ENCODE measurements at places on chromosomes 12 and 14. TPM values are rescaled to one million over a fixed set of nuclear protein-coding genes. Genes with fewer than 3 reads are reported as not detected.

Gene SLC10A1
- total RNA-seq = 0.23 TPM

Gene GALNT6
- 9.9 TPM for total RNA-seq

Gene SRRM4
- total RNA-seq = not detected

Gene FGD4
- total RNA-seq = 26.3 TPM

Gene TMPRSS12
- not detected for total RNA-seq

Gene A2ML1
- 5.9 TPM for total RNA-seq

GRCh38 chr12:113066813-113067400 lies 10.4 kb downstream of the DTX1 start:
- DNase-seq = no peak

- DNase-seq = no peak
Observed at GRCh38 chr14:102375119-102375518, 12.4 kb downstream of the TECPR2 start.

DNA sequence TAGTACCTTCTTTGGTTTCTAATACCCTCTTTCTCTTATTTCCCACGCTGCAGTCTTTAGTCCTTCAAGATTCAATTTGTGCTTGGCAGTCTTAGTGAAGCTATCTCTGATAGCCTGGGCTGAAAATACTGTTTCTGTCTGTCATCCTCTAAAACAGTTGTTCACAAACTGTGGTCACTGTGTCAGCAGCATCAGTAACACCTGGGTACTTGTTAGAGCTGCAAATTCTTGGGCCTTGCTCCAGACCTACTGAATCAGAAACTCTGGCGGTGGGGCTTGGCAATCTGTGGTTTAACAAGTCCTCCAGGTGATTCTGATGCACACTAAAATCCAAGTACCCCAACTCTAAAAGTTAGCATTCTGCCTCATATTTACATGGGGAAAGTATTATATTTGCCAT lies 217.5 kb upstream of the SEL1L start:
- no peak for DNase-seq

DNA sequence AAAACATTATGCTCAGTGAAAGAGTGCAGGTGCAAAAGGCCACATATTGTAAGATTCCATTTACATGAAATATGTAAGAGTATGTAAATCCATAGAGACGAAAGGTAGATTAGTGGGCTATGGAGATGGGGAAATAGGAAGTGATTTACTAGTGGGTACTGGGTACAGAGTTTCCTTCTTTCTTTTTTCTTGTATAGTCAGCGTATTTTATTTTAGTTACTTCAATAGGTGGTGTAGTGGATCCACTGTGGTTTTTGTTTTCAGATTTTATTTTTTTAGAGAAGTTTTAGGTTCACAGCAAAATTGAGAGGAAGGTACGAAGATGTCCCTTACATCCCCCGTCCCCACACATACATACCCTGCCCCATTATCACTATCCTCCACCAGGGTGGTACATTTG lies 6.1 kb upstream of the CIT start:
- no peak for DNase-seq

DNA sequence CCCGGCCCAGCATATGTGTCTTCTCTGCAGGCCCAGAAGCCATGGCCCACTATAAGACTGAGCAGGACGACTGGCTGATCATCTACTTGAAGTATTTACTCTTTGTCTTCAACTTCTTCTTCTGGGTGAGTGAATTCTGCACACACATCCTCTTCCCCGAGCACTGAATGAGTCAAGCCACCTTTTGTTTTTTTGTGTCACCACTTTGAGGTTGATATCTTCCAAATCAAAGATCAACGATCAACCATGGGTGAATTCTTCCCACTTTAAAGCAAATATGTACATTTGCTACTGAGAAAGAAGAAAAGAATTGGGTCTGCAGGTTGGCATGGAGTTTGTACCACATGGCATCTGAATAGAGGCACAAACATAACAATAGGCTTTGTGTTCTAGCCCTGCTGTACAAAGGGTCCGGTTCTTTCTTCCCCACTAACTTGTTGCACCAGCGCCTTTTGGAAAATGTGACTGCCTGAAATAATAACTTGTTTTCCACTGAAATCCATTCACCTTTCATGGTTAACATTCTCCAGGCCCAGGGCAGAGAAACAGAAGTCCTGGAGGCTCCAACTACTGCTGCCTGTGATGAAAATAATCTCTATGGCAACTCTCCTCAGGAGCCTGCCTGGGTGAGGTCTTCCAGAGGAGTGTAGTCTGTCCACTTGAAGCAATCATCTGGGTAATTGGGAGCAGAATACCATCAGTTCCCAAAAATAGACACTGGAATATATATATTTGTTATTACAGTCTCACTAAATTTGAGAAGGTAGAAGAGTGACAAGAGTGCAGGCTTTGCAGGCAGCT lies 27.6 kb downstream of the TSPAN11 start:
- no peak for DNase-seq
